ENCODE measurements at places on chromosomes 3 and 15.

- no peaks in the 10 kb centered on the region for H3K4me1 ChIP-seq
- H3K27me3 ChIP-seq: no peaks in the 10 kb centered on the region
- no peak overlapping the region for H3K27ac ChIP-seq
Measured at GRCh38 chr3:133955892-133956291, 60.2 kb upstream of the RAB6B start.

GRCh38 chr3:108100906-108101660 lies 10.3 kb upstream of the CD47 start:
- H3K27ac ChIP-seq: no peak overlapping the region
- DNase-seq: no peak
- H3K4me1 ChIP-seq: no peaks in the 10 kb centered on the region
- no peaks in the 10 kb centered on the region for H3K36me3 ChIP-seq
- H3K27me3 ChIP-seq: no peaks in the 10 kb centered on the region

GRCh38 chr3:32780735-32781210 lies 37.0 kb upstream of the TRIM71 start:
- no peak overlapping the region for H3K27ac ChIP-seq
- DNase-seq: peak; percentile 6
- no peaks in the 10 kb centered on the region for H3K27me3 ChIP-seq
- peak overlapping the region; percentile 61 for H3K4me3 ChIP-seq
- no peaks in the 10 kb centered on the region for H3K4me1 ChIP-seq

DNA sequence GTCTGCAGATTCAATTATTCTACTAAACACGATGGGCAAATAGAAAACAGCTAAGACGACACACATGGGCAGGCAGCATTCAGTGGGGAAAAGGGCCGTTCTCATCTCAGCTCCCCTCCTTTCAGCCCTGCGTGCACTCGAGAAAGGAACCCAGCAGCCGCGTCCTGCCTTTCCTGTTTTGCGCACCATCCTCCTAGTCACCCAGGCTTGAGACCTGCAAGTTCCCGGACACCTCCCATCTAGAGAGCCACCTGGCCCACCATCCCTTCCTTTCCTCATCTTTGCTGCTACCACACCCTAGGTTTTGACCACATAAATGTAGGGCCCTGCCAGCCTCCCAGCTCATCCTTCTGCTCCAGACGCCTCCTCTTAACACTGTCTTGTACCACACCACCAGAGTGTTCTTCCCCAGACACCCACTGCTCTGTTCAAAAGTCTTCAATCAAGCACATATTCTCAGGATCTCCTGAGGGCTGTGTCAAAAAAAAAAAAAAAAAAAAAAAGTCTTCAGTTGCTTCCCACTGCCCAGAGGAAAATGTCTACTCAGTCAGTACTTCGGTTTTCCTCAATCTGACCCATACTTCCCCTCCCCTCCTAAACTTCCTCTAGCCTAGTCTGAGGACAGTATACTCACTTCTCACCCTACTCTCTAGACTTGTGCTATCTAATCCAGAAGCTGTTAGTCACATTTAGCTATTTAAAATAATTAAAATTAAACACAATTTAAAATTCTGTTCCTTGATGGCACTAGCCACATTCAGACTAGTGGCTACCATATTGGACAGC lies 182.0 kb downstream of the STT3B start:
- H3K4me1 ChIP-seq: no peaks in the 10 kb centered on the region
- H3K27me3 ChIP-seq: no peaks in the 10 kb centered on the region
- H3K27ac ChIP-seq: no peak overlapping the region
- DNase-seq: no peak
- H3K36me3 ChIP-seq: no peaks in the 10 kb centered on the region
- H3K4me3 ChIP-seq: no peak overlapping the region

DNA sequence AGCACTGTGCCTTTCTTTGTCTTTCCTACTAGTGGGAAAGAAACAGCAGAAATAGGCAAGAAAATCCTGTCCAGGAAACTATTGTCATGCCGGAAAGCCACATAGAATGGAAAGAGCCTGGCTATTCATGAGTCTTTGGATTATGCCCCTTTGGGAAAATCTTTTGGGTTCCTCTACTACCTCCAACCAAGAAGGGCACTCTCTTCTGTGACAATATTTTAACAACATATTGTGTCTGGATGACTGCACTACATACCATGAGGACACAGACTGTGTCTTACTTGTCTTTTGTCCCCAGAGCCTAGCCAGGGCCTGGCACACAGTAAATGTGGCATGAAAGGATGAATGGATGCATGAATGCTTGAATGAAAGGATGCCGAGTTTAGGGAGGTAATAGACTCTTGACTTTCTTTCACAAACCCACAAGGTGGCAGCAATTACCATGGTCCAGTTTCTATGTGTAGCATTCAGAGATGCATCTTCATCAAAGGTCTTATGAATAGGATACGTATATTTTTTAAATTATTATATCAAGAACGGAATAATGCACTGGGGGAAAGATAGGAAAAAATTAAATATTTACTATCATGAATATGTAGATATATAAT lies 30.3 kb downstream of the ARL14 start:
- H3K27ac ChIP-seq: no peak overlapping the region
- no peaks in the 10 kb centered on the region for H3K4me1 ChIP-seq
- no peaks in the 10 kb centered on the region for H3K27me3 ChIP-seq
- no peak for DNase-seq
- H3K36me3 ChIP-seq: no peaks in the 10 kb centered on the region

DNA sequence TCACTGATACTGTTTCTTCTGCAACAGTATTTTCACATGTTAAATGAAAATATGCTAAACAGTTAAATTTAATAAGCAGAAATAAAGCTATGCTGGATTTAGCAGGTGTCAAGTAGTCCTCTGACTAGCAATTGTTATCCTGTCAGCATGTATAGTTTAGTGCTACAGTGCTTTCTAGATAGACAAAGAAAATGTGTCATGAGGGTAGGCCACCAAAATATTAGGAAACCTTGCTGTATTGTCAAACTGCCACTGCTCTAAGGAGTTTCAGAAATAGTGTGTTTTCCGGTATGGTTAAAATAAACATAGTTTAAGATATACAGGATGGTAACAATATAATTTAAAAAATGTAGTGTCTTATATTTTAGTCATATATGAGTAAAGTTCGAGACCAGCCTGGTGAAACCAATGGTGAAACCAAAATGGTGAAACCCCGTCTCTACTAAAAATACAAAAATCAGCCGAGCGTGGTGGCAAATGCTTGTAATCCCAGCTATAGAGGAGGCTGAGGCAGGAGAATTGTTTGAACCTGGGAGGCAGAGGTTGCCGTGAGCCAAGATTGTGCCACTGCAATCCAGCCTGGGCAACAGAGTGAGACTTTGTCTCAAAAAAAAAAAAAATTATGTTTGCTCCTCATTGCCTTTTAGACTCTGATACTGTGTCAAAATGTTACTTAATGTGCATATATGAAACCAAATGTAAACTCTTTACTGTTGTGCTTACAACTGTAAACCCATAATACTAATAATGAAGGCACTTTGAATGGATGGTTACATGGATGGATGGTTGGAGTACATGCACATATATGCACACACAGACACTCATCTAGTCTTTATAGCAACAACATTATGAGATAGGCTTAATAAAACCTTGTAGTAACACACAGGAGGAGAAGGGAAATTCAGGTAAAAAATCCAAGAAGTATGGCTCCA lies 204.8 kb downstream of the RSRC1 start:
- H3K4me1 ChIP-seq: no peaks in the 10 kb centered on the region
- no peaks in the 10 kb centered on the region for H3K27me3 ChIP-seq
- no peaks in the 10 kb centered on the region for H3K36me3 ChIP-seq
- no peak for DNase-seq
- H3K4me3 ChIP-seq: no peak overlapping the region

DNA sequence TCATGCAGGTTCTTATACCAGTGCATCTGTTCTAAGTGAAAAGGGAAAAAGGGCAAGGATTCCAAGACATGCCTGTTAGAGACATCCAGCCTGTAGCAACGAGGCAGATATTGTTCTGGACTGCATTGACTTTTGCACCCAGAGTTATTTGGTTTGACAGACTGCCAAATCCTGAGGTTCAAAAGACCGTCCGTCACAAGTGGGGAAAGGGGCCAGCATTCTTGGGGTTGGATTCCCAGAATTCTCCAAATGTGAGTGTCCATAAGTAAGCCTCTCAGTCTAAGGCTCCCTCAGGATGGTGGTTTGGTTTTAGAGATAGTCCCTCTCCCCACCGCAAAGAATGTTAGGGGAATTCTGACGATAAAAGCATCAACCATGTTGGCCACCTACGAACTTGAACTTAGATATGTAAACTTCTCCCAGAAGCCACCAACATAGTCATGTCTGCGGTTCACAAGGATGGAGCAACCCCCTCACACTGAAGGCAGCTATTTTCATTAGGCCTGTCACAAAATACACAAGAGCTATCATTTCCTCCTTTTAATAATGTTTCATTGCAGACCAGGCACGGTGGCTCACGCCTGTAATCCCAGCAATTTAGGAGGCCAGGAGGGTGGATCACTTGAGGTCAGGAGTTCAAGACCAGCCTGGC lies 13.6 kb upstream of the LACTB start:
- no peaks in the 10 kb centered on the region for H3K27me3 ChIP-seq
- H3K4me3 ChIP-seq: no peak overlapping the region
- no peaks in the 10 kb centered on the region for H3K36me3 ChIP-seq
- DNase-seq: peak; percentile 27

GRCh38 chr3:160393346-160394008 lies 5.5 kb downstream of the IFT80 start:
- H3K27me3 ChIP-seq: no peaks in the 10 kb centered on the region
- no peak overlapping the region for H3K27ac ChIP-seq
- H3K4me1 ChIP-seq: peaks cover 8% of the 10 kb centered on the region
- no peak overlapping the region for H3K4me3 ChIP-seq
- H3K36me3 ChIP-seq: no peaks in the 10 kb centered on the region

All from tibial nerve (tissue), 4 donors.